Epithelial cell of proximal tubule (primary cell): ENCODE measurements at places on chromosomes 7 and 10. TPM values are rescaled to one million over a fixed set of nuclear protein-coding genes. Genes with fewer than 3 reads are reported as not detected.

STAG3 gene
- total RNA-seq: 0.22 and 0.69 TPM in 2 replicates

DNA sequence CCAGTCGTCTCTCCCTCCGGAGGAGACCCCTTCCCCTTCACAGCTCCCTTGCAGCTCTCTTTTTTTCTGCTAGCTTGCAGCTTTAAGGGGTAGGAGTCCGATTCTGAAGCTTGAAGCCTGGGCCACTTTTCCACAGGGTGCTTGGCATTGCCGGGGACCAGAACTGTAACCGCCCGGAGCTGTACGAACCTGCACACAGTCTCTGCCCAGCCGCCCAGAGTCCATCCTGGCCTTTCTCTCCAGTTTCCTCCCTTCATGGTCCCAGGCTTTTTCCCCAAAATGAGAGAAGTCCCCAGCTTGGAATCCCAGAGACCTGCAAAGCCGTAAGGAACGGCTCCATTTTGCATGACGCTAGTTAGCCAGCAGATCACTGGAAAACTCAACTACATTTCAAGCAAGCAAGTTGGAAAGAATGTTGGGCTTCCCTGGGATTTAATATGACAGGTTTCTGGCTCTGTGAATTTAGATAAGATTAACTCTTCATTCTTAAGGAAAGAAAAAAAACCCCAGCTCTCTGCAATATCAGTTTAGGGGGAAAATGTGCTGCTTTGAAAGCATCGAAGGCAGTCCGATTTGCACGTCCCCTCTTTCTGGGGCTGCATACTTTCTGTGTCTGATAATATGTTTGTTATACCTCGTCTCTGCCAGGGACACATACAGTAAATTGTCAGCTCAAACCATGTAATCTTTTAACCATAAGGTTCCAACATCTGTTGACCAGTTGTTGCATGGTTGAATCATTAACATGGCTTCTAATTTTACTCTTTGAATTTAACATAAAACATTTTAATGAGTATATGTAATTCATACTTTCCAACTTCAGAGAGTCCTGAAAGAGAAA, 190.0 kb upstream of the LYZL2 start:
- DNase-seq: no peak

DNA sequence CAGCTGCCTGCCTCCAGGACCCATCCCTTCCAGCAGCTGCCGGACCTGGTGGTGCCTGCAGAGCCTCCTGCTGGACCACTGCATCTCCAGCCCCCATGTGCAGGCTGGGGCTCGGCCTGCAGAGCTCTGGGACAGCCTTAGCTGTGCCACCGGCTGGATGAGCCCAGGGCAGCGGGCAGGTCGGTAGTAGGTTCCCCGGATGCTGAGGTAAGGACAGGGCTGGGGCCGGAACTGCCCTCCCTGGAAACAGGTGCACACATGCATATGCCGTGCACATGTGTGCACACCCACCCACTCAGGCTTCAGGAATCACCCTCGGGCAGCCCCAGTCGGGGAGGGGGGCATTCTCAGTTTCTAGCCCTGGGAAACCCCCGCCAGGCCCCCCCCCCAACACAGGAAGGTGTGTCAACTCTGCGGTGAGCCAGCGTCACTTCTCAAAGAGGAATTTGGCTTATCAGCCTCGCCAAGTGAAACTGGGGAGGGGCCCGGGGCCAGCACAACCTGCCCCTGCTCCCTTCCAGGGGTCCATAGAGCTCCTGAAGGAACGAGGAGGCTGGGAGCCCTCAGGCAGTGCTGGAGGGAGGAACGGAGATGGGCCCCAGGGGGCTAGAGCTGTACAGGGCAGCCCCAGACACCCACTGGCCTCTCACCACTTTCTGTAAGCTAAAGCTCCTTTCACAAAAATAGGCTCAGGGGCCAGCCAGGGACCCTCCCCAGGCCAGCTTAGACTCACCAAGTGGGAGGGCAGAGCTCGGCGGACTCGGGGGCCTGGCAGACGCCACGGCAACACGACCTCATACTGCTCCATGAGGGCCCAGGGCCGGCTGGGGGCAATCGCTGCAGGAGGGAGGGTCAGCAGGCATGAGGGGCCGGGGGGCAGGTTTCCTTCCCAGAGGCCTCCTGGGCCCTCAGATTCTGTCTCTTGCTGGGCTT, 1.7 kb downstream of the ADAM8 start:
- DNase-seq: no peak

DNA sequence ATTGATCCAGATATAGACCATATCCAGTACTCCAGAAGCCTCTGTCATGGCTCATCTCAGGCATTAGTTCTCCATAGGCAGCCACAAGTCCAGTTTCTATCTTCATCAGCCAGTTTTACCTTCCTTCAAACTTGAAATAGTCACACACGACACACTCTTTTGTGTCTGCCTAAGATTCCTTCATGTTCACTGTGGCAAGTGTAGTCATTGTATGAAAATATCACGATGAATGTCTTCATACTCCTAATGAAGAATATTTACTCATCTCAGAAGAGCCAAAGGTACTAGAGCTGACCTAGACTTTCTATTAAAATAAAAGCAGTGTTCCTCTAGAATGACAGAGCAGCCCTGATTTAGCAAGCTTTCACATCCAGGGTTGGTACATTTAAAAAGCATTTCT, 230.7 kb downstream of the SNX13 start:
- no peak for DNase-seq

- no peak for DNase-seq
These were observed 43.3 kb downstream of the DGKB start for GRCh38 chr7:14859267-14859666.

ACTR1A gene
- total RNA-seq: 129 and 136 TPM in 2 replicates

TEX36 gene
- not detected in 2 replicates for total RNA-seq

DNA sequence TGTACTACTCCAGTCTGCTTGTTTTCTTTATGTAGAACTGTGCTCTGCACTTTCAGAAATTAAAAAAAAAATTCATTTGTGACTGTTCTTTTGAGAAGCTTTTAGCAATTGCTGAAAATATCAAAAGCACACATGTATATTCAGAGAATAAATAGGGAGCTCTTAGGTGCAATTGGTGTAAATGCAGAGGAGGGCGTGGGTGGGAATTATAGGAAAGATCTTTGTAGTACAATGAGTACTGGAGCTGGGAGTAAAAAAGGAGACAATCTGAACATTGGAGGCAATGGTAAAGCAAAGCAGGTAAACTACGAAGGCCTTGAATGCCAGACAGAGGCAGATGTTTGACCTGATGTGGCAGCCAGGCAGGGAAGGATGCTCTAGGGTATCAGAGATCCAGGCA, 267.5 kb downstream of the SORCS3 start:
- no peak for DNase-seq

- no peak for DNase-seq
These were observed 637.2 kb downstream of the INHBA start for GRCh38 chr7:41065663-41066062.

GRCh38 chr10:44386546-44387052, 1.7 kb upstream of the CXCL12 start:
- no peak for DNase-seq

OR2A12 gene
- total RNA-seq: not detected in 2 replicates

DNA sequence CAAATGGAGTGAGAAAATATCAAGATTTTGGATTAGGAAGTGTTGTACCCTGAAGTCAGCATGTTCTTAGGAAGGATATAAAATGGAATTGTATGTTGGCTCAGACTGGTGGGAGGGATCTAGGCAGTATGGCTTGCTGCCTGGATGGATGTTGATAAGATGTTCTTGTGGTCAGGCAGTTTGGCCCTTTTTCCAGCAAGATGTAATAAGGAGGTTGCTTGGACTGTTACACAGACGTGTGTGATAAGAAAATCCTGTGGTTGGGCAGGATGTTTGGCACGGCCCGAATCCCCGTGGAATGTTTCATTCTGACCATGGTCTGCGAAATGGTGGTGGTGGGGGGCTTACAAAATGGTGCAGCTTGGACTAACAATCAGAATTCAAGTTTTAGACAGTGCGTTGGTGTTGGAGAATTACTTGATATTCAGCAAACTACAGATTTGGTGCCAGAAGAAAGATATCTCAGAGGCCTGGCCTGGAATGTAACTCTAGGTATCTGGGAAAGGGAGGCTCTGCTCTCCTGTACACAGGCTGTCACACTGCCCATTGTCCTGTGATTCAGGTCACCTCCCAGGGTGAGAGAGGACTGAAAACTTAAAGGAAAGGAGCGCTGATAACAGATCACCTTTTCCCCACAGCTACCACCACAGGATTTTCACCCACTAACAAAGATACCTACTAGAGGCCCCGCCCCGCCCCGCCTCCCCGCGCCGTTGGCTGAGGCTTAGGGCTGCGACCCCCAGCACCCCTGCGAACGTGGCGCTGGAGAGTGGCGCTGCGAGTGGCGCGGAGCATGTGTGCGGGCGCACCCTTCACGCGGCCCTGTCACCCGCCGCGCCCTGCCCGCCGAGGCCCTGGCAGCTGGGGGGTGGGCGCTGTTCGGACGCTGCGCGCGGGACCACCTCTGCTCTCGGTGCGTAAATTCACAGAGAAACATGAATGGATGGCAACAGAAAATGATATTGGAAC, 19.3 kb upstream of the ZNF680 start:
- no peak for DNase-seq

GRCh38 chr7:87935384-87935706, 1.3 kb downstream of the ADAM22 start:
- no peak for DNase-seq

CYP26C1 gene
- 0.06 and 0.43 TPM in 2 replicates for total RNA-seq

OR6V1 gene
- total RNA-seq: not detected in 2 replicates

OR2A1 gene
- total RNA-seq: 0.17 TPM in 1 of 2 replicates, not detected in the other

- no peak for DNase-seq
These were observed 154.3 kb downstream of the ZNF365 start for GRCh38 chr10:62528441-62528840.

DNA sequence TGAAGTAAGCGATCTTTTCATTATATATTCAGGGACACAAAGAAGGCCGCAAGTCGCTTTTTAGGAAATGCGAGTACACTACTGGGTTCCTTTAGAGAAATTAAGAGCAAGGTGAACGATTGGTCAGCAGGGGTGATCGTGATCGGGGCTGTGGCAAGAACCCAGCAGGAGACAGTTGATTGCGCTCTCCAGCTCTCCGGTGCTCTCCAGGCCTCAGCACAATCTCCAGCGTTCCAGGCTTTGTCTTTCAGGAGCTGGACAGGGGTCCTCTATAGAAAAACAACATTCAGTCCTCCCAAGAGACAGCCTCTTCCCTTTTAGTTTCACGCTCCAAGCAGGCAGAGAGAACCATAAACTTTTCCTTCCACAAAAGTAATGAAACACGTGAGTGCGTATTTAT, 170.5 kb upstream of the KLF6 start:
- no peak for DNase-seq

DPY19L1 gene
- total RNA-seq: 28.0 and 33.6 TPM in 2 replicates

CHST12 gene
- 7.2 and 10.6 TPM in 2 replicates for total RNA-seq

FKBP14 gene
- 7.8 and 12.6 TPM in 2 replicates for total RNA-seq

DNA sequence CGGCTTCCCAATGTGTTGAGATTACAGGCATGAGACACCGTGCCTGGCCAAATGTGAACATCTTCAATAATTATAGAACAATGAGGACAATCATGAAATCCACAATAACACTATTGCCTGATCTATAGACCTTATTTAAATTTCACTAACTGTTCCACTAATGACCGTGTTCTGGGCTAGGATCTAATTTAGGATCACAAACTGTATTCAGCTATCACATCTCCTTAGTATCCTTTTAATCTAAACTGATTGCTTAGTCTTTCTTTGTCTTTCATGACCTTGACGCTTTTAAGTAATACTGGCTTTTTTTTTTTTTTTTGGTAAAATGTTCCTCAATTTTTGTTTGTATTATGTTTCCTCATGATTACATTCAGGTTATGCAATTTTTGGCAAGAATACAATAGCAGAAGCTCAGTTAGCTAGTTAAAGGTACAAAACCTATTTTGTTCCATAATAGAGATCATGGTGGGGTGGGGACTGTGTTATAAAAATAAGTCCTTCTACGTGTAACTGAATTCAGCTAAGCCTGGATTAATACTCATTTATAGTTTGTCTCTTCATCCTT, 158.4 kb downstream of the AOAH start:
- no peak for DNase-seq

DNA sequence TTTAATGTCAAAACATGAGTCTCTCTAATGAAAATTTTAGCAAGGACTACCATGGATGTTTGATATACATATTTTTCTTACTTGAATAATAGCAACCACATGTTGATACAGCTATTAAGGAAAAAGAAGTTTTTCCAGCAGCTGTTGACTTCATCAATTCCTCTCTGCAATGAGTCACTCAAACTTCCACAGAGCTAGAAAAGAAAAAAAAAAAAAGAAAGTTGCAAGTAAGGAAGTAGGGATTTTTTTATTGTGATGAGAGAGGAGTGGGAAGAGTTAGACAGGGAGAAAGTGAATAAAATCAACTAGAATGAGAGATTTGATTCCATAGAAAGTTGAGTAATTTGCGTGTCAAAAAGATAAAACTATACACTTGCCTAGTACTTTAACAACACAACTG, 46.2 kb downstream of the CAV1 start:
- DNase-seq: no peak

DNA sequence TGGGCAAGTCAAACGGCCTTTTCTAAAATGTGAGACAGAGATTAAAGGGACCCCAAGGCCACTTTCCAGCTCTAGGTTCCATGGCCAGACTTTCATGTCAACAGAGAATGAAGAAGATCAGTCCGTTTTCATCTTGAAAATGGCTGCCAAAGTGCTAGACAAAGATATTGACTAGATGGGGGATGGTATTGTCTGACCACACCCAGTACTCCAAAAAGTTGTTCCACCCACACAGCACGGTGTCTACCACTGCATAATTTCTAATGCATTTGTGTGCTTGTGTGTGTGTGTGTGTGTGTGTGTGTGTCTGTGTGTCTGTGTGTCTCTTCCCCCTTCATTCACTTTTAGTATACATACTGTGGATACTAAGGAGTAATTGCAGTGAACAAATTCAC, 1.3 kb downstream of the COL1A2 start:
- no peak for DNase-seq

CALML3 gene
- total RNA-seq: not detected in 2 replicates
